ENCODE measurements at places on chromosomes 3 and 15.

GRCh38 chr3:151971814-151972579, 98.6 kb downstream of the SUCNR1 start:
- DNase-seq = no peak

DNA sequence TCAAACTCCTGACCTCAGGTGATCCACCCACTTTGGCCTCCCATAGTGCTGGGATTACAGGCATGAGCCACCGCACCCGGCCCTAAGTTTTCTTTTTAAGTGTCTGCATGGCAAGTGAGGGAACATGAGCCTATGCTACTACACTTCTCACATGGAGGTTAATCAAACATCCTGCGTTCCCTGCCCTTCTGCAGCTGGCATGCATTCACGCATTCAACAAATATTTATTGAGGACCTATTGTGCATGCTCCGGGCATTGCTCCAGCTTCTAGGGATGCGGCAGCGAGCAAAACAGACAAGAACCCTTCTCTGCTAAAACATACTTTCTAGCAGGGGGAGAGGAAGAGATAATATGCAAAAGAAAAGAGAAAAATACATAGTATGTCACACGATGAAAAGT, 42.6 kb upstream of the ACKR4 start:
- DNase-seq = no peak

DNA sequence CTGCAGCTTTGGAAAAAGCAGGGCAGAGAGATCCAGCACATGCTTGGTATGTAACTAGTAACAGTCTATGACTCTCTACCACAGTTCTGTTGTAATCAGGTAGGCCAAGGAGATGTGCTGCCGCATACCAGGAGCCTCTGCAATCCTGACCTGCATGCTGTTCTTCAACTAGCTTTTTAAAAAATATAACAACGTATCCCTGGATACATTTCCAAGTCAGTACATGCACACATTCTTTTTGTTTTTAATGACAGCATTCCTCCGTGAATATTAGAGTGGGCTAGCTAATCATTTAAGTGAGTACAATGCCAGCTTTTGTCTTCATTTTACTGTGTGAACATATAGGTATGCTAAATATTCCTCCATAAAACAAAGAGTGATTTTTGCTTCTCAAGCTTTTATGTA, 437.8 kb downstream of the RBMS3 start:
- no peak for DNase-seq

DNA sequence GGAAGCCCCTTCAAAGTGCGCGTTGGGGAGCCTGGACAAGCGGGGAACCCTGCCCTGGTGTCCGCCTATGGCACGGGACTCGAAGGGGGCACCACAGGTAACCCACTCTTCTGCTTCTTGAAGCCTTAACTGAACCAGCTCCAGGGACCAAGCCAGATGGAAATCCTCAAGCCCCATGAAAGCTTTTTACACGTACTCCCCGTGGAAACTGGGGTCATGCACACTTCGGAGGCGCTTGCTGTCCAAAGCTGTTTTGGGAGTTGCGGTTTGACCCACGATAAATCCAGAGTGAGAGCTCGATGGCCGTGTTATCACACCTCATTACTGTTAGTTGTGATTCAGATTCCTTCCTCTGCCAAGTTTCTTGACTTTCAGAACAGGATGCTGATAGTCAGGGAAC, 47.5 kb downstream of the DNASE1L3 start:
- no peak for DNase-seq

- DNase-seq = no peak
Observed at GRCh38 chr3:60636846-60637245, 614.4 kb downstream of the FHIT start.
